ENCODE measurements at places on chromosomes 5 and 9. TPM values are rescaled to one million over a fixed set of nuclear protein-coding genes. Genes with fewer than 3 reads are reported as not detected.

DNA sequence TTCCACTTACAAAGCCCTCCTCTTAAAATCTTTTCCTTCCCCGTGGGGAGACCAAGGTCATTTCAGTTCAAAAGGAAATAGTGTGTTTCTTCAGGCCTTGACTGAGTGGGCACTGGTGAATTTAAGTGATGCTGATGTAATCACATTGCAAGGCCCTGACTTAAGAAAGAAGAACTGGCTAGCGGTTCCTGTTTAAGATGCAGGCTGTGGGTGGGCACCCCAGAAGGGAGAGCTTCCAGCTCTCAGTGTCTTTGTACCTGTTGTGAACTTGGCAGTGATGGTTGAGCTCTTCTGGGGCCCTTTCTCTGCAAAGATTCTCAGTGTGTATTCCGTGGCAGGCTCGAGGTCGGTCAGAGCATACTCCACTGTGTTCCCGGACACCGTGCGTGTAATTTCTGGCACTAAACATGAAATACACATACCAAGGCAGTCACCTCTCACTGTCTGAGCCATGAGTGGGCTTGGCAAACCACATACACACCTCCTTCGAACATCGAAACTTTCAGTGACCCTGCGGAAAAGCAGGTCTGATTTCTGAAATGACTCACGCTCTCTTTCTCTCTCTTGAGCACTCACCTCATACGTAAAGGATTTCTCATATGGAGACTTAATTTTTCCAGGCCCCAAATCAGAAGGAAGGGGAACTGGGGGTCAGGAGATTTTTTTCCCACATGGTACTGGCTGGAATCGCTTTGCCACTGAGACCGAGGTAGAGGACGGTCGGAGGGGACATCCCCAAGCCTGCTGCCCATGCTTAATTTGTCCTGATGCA, 81.9 kb downstream of the TNC start:
- peak; percentile 47 for DNase-seq

GRCh38 chr9:15079989-15080388, 169.8 kb upstream of the FREM1 start:
- DNase-seq: no peak

- DNase-seq: no peak
Measured at GRCh38 chr5:122985954-122986721, 50.4 kb downstream of the PPIC start.

GRCh38 chr5:72030237-72030636, 77.0 kb upstream of the MAP1B start:
- no peak for DNase-seq

- no peak for DNase-seq
Measured at GRCh38 chr9:115039516-115040120, 78.3 kb downstream of the TNC start.

- DNase-seq: peak; percentile 3
Measured at GRCh38 chr5:112479418-112479817, 60.3 kb upstream of the EPB41L4A start.

The TERT gene
- not detected for polyA plus RNA-seq
